ENCODE measurements at places on chromosomes 16 and 17.

DNA sequence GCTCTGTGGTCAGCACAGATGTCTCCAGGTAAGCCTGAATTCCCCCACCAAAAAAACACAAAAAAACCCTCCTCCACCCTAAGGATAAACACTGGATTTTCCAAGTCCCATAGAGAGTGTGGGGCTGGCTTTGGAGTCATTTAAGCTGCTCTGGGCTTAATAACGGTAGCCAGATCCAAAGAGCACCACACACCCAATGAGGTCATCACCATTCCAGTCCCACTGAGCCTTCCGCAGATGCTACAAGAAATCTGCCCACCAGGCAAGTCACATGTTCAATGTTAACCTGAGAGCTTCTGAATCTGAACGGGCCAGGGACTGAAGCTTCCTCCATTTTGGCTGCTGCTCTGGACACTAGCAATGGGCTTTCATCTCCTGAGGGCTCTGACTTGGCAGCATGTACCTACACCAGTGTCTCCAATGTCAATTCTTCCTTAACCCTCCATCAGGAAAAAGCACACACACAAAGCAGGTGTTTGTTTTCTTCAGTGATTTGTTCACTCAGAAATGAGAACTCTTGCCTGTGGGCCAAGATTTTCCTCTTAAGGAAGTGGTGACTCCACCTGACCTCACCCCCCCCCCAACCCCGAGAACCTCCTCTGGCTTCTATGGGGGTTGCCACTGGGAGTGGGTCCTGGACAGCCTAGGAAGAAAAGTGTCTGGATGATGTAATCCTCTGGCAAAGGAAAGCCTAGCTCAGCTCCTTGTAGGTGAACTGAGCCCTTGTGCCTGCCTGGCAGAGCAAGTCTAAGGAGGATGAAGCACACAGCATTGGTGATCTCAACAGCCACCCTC, 220.1 kb downstream of the FOXL1 start:
- no peak for DNase-seq

- no peak for DNase-seq
Observed at GRCh38 chr16:50651835-50652438, 29.2 kb downstream of the SNX20 start.

DNA sequence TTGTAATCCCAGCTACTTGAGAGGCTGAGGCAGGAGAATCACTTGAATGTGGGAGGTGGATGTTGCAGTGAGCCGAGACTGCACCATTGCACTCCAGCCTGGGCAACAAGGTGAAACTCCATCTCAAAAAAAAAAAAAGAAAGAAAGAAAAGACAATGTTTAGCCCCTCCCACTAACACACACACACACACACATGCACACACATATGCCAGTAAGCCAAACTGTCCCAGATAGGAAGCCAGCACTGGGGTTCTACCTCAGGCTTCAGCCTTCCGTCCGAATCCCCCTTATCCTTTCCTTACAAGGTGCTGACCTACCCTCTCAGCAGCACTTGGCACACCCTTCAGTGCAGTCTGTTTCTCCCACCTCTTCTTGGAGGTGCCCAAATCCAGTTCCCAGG, 8.7 kb upstream of the KCNH6 start:
- DNase-seq: no peak

- no peak for DNase-seq
Observed at GRCh38 chr16:79644971-79645667, 44.6 kb upstream of the MAF start.

DNA sequence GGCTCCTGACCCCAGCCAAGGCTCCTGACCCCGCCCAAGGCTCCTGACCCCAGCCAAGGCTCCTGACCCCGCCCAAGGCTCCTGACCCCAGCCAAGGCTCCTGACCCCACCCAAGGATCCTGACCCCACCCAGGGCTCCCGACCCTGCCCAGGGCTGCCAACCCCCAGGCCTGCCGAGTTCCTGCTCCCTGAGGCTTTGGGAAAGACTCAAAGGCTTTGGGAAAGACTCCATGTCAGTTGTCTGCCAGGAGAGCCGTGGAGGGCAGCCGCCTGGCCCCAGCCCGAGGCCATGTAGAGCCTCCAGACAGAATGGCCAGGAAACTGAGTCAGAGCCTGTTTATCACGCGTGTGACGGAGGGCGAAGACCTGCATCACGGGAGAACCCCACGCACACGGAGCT, 21.1 kb downstream of the CBFA2T3 start:
- DNase-seq: no peak

Data from NCI-H2107 (cell line).